Effector memory CD4-positive, alpha-beta T cell (primary cell): ENCODE measurements at places on chromosomes 6 and 20.
A peak's percentile ranks its signal among the peaks of the same experiment; 100 is the strongest.

GRCh38 chr6:96613291-96613999 lies 50.5 kb downstream of the FHL5 start:
- no peak for DNase-seq

DNA sequence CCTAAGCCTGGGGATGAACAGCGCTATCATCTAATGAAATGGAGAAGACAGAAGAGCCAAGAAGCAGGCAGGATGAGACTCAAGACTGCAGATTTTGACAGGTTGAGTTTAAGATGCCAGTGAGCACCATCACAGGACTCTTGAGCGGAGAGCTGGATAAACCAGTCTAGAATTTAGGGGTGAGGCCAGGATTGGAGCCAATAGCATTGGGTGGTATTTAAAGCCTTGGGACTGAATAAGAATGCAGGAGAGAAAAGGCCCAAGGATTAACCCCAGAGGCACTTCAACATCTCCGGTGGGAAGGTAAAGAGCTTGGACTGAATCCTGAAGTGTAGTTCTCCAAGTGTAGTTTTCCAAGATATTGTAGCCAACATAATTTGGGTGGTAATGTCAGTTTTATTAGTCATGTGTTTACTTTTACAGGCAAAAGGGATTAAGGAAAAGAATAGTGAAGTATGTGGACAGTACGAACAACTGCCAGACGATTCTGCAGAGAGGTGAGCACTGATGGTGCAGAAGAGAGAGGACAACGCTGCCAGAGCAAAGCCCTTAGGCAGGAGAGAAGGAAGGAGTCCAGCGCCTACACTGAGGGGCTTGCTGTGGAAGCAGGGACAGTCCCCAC lies 85.2 kb downstream of the DTNBP1 start:
- DNase-seq = no peak

DNA sequence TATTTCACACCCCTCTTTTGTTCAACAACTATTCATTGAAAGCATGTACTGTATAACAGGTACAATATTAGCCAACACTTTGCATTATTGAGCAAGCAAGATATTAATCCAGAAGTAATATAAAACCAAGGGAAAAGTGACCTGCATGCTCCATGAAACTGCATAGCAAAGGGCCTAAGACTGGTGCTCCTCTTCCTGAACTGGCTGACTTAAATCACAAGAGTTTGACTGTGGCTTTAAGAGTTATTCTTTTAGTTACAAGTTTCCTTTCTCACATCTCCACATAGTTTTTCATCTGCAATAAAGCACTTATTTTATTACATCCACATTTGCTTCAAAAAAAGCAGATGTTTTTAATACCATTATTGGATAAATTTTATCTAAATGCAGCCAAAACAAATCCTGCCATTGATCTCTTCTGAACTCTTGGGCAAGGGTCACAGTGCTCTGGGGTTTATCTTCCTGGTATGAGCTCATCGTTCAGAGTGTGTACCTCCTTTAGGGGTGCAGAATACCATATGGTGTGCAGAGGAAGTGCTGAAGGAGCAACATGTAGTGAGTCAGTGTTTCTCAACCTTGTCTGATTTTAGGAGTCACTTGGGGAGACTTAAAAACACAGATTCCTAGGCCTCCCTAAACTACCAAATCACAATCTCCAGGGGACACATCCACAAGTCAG lies 1225.9 kb upstream of the MAP3K7 start:
- DNase-seq = no peak

GRCh38 chr6:56268266-56268665 lies 20.9 kb upstream of the COL21A1 start:
- DNase-seq = no peak

- DNase-seq = no peak
These were observed 194.4 kb downstream of the TMEM200A start for GRCh38 chr6:130560231-130560630.

DNA sequence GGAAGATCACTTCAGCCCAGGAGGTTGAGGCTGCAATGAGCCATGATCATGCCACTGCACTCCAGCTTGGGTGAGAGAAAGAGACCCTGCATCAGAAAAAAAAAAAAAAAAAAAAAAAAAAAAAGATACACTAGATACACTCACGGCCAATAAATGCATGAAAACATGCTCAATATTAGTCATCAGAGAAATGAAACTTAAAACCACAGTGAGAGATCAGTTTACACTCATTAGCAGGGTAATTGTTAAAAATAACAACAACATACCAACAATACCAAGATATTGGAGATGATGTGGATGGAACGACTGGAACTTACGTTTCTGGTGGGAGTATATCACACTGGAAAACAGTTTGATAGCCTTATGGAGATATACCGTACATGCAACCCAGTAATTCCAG lies 29.9 kb downstream of the HS3ST5 start:
- DNase-seq = no peak

DNA sequence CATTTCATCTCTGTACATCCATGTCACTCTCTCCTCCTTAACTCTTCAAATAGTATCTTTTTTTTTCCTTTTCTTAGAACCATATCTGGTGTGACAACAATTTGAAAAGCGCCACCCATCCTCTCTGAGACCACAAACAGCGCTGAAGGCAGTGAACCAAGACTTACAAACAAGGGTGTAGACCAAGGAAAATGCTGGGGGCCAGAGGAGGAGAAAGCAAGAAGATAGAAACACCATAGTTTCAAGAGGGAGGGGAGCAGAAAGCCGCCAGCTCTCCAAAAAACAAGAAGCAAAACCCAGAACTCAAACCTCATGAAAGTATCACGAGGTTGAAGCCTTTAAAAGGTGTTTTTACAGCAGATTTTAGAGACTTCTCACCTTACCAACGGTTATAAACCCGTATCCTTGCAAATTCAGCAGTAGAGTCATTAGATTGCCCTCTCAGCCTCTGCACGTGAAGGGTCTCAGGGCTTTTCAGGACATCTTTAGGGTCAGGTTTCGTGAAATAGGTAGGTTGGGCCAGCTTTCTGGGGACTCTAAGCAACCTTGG lies 13.3 kb upstream of the RIPOR2 start:
- no peak for DNase-seq

- no peak for DNase-seq
These were observed 87.5 kb downstream of the RALGAPA2 start for GRCh38 chr20:20624914-20625313.

GRCh38 chr6:40164345-40164755 lies 230.1 kb upstream of the MOCS1 start:
- DNase-seq = no peak

GRCh38 chr6:144675231-144675861 lies 390.2 kb downstream of the UTRN start:
- DNase-seq = no peak

GRCh38 chr20:61477451-61477861 lies 225.4 kb downstream of the CDH4 start:
- no peak for DNase-seq

GRCh38 chr6:51108563-51109234 lies 290.0 kb downstream of the TFAP2B start:
- DNase-seq = no peak

DNA sequence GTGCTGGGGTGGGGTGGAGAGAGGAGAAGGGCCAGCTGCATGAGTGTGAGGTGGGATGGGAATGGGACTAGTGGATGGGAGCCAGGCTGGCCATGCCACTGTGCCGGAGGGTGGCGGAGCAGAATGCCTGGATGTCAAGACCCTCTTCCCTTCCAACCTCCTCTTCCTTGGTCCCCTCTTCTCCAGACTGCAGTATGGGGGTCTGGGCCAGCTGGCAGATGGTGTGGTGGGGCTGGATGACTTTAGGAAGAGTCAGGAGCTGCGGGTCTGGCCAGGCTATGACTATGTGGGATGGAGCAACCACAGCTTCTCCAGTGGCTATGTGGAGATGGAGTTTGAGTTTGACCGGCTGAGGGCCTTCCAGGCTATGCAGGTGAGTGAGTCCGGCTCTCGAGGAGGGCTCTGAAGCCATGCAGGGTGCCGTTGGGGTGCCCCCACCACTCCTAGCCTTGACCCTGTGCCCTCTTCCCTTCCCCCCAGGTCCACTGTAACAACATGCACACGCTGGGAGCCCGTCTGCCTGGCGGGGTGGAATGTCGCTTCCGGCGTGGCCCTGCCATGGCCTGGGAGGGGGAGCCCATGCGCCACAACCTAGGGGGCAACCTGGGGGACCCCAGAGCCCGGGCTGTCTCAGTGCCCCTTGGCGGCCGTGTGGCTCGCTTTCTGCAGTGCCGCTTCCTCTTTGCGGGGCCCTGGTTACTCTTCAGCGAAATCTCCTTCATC lies 7.7 kb downstream of the DDR1 start:
- DNase-seq = no peak

GRCh38 chr6:652865-653264 lies 4.0 kb downstream of the HUS1B start:
- DNase-seq = no peak

DNA sequence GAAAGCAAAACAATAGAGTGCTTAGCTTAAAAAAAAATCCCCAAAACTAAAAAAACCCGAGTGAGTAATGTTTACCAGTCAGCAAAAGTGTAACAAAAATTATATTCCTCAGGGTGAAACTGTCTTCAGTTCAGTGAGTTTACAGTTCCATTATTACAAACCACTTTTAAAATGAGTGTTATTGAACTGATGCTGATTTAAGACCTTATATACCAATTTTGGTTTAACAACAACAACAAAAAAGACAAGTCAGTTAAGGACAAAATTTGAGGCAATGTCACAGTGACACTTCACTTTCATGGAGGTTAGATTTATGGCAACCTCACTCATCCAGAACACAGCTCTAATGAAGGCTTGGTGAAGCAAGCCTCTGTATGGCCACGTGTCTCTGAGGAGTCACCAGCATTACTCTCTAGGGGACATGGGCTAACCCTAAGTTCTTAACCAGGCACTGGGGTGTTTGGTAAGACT lies 630.8 kb downstream of the PHF3 start:
- DNase-seq = no peak

- DNase-seq = no peak
These were observed 5.7 kb upstream of the TRIM40 start for GRCh38 chr6:30130179-30130679.

DNA sequence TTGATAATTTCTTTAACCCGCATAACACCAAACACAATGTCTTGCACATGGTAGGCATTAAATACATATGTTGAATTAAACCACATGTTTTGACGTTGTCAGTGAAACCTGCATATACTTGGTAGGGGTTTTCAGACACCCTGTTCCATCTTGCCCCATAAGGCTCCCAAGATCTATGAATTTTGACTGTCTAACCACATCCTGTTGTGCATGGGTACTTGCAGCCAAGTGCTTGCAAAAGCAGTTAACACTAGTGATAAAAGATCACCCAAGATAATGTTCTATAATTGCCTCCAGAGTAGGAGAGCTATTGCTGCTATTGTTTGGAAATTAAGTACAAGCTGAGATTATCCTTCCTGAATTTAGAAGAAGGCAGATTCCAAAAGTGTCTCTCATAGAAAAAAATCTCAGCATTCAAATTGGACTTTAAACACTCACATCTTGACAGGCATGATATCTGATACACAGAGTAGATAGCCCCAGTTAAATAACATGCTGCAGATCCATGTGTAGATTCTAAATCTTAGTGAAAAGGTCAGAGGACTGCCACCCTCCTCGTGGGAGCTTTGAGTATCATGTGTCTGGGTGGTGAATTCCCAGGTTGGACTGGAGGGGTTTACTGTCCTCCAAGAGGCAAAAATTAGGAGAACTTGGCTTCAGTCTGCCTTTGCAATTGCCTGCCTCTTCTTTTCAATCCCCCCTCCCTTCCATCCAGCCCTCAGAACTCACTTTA lies 25.8 kb upstream of the CCN6 start:
- no peak for DNase-seq

GRCh38 chr6:150723345-150723658 lies 123.6 kb downstream of the PLEKHG1 start:
- DNase-seq = no peak

GRCh38 chr6:70547313-70547712 lies 19.4 kb upstream of the SDHAF4 start:
- DNase-seq = no peak

DNA sequence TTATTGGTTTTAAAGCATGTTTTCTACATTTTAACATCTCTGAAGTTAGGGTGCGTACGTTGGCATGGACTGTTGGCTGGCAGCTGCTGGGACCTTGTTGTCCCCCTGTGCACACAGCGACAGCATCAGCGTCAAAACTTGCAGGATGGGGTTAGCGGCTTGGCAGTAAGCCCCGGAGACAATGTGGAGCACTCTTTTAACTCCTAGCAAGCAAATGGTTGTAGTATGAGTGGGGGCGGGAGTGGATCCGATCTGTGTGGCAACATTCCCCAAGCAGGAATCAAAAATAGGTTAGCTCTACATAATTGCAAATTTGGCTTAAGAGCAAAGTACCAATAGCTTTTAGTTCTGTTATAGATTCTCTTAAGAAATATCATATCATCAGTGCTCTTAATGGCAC lies 70.1 kb downstream of the NRN1 start:
- no peak for DNase-seq

- no peak for DNase-seq
These were observed 170.9 kb downstream of the HIVEP2 start for GRCh38 chr6:142773859-142774648.

DNA sequence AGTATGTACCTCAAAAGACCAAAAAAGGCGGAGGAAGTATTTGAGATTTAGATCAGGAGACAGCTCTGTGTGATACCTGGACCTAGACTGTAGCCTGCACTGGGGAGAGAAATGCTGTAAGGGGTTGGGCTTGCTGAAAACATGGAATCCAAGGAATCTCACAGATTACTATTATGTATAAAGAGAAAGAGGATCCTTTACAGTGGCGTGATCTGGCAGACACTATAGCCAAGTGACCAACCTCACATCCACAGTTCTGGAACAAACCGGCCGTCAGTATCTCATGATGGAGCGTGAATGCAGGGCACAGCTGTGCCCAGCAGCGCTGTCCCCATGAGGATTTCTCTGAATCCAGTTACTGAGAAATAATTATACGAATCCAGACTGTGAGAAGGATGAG lies 12.3 kb downstream of the DDX27 start:
- no peak for DNase-seq

DNA sequence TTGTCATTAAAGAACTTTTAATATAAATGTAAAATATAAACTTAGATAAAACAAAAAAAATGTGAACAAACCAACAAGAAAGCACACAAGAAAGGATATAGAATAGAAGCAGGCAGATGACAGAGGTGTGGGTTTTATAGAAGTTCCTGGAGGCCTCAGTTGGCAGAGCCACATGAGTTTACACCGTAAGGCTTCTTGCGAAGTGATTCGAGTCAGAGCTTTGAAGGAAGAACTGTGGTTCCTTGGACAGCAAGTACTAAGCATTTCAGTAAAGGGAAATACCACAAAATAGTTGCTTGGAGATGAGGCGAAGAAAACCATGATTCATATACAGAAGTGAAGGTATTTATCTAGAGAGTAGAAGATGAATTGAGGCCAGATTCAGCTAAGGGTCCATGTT lies 207.9 kb upstream of the EYA4 start:
- no peak for DNase-seq

DNA sequence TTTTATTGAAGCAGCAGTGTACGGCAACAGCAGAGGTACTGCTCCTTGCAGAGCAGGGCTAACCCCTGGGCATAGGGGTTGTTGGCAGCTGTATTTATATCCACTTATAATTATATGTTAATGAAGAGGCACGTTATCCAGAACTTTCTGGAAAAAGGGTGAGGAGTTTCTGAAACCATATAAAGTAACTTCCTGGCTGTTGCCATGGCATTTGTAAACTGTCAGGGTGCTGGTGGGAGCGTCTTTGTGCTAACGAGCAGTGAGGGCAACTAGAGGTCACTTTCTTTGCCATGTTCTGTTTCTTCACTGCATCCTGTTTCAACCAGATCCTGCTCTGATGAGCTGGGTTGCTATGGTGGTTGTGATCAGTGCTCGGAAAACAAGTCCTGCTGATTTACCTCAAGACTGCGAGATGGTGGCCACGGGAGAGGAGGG lies 11.1 kb upstream of the ARFGEF2 start:
- peak; percentile 42 for DNase-seq

- DNase-seq = no peak
These were observed 13.2 kb upstream of the FRK start for GRCh38 chr6:116073765-116074440.
